ENCODE measurements at places on chromosomes 7 and 10.

GRCh38 chr7:42672339-42672999 is 239.4 kb downstream of the C7orf25 start:
- DNase-seq, result no peak

- no peak for DNase-seq
Measured at GRCh38 chr10:118370499-118370898, 28.4 kb upstream of the FAM204A start.

DNA sequence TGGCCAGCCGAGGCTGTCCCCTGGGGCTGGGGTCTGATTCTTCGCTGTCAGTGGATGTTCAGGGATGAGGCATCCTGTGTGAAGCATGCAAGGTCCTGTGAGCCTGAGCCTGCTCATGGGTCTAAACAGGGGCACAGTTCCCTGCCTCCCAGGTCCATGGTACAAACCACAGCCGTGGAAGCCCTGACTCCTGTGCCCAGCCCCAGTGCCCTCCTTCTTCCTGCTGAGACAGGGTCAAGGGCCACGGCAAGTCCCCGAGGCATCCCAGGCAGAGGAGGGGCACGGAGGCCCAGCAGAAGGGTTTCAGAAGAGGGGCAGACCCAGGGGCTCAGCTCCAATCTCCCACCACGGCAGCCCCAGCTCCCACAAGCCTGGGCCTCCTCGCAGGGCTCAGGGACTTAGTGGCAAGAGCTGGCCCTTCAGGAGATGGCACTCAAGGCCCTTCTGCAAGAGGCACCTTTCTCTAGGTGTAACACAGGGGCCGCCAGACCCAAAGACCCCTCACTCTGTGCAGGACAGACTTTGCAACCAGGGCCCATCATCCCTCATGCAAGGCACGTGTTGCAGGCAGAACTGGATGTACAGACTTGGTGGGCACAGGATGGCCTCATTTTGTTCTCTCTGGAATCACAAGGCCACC is 248.8 kb downstream of the TCERG1L start:
- DNase-seq, result no peak

DNA sequence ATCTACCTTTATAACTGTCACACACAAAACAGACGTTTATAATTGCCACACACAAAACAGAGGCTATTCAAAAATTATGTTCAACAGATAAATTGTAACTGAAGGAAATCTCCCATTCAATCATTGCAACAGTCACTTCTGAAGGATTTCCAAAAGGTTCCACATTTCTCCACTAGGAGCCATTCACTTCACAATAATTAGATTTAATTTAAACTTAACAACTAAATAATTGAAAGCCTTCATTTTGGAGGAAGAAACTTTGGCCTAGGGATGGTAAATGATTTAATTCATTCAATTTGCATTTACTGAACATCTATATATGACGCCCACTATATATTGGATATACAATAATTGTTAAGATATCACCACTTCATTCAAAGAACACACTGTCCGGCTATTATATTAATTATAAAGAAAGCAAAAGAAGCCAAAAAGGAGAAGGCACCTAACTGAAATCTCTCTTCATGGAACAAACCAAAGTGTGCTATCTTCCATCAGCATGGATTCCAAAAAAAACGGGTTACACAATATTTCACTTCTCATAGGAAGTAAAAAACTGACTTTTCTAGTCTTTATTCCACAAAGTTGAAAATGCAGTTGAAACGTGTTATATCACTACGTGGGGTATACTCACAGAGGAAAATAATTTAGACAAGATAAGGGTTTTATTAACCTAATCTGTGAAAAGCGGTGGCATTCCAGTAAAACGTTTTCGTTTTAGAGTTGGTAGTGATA is 1.7 kb downstream of the ATAD1 start:
- DNase-seq, result no peak

DNA sequence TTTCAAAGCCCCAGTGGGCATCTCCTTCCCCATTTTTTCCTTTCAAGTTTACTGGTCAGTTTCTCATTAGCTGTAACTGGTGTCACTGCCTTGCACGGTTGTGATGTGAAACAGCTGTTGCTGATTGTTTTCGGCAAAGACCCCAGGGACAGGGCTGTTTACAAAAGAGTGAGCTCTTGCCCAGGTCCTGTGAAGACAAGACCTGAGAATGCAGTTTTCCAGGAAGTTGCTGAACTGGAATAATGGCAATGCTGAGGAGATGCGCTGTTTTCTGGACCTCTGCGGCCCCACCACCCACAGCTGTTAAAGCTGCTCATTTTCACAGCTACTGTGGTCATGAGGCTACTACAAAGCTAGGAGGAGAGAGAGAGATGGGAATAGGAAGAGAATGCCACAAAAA is 116.6 kb upstream of the RSU1 start:
- DNase-seq, result no peak

DNA sequence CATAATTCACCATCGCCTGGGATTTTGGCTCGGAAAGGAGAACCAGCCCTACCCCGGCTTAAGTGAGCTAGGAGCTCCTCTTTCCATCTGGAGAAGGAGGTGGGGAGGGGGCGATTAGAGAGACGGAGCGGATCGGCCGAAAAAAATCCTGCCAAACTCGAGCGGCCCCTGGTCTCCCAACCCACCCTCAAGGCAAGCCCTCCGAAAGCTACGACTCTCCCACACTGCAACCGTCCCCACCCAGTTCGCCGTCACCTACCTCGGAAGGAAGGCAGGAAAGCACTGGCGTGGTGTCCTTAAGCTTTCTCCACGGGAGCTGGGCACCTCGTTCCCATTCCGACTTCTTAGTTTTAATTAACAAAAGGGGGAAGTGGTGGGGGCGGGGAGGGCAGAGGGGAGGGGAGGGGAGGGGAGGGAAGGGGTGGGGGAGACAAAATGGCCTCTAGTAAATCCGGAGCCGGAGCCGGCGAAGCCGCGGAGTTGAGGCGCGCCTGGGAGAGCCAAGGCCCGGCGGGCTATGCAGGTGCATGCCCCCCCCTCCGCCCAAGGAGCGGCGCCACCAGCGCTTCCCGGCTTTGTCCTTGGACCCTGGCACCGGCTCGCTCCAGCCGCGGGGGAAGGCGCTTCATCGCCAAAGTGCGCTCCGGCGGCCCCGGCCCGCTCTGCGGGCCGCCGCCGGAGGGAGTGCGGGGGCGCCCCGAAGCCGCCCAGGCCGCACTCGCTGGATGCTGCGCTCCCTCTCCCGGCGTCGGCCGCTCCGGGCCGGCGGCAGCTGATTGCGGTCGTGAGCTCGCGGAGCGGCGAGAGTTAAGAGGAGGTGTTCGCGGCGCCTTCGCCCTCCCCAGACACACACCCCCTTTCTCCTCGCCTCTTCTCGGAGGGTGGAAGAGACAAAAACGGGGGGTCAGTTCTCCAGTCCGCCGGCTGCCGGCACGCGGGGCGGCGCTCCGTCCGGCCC is at the start of gene LRRC4:
LRRC4 (minus strand) TSS at position 784 of the 958 bp plus-strand sequence. CDS start 797 bp downstream, outside the sequence.
- no peak for DNase-seq

- DNase-seq, result no peak
Measured at GRCh38 chr10:70683601-70683934, 11.3 kb downstream of the ADAMTS14 start.
